ENCODE measurements at places on chromosomes 2 and 18.

DNA sequence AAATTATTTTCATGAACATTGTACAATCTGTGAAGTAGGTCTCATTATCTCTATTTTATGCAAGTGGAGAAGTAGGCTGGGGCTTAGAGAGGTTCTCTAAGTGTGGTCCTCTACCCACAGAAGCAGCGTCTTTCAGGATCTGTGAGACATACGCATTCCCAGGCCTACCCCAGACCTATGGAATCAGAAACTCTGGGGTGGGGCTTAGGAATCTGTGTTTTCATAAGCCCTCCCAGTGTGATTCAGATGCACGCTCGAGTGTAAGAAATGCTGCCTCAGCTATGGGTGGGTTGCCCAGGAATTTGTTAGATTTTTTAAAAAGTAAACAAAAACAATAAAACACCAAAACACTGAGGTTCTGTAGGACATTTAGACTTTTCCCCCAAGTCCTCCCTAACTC, 14.8 kb upstream of the ZAP70 start:
- no peak for DNase-seq

DNA sequence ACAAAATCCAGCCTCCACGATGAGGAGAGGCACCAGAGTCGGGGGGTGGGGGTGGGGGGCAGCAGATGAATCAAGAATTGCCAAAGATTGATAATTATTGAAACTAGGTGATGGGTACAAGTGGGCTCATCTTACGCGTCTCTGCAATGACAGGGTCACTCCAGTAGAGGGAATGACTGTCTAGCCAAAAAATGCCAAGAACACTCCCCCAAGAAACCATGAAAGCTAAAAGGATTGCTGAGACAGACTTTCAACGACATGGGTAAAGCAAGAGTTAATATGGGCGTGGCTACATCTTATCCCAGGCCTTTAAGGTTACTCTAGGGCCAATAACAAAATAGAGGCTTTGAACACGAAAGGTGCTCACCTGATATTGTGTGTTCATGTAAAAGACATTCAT, 86.5 kb downstream of the STK39 start:
- DNase-seq, result no peak

GRCh38 chr2:120662046-120662445, 73.6 kb upstream of the GLI2 start:
- no peak for DNase-seq

DNA sequence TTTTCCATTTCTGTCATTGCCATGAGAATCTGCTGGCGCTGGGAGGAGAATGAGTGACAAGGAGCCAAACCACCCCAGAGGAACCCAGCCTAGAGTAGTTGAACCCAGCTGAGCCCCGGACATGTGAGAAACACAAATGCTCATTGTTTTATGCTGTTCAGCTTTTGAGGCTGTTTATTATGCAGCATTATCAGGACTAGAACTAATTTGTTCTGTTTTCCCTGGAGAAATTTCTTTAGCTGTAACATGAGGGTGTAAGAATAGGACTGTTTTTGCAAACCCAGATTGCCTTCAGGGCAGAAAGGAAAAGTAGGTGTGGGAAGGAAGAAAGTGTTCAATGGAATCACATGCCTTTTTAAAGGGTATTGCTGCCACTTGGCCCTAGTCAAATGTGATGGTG, 28.5 kb upstream of the DOCK10 start:
- DNase-seq, result no peak

DNA sequence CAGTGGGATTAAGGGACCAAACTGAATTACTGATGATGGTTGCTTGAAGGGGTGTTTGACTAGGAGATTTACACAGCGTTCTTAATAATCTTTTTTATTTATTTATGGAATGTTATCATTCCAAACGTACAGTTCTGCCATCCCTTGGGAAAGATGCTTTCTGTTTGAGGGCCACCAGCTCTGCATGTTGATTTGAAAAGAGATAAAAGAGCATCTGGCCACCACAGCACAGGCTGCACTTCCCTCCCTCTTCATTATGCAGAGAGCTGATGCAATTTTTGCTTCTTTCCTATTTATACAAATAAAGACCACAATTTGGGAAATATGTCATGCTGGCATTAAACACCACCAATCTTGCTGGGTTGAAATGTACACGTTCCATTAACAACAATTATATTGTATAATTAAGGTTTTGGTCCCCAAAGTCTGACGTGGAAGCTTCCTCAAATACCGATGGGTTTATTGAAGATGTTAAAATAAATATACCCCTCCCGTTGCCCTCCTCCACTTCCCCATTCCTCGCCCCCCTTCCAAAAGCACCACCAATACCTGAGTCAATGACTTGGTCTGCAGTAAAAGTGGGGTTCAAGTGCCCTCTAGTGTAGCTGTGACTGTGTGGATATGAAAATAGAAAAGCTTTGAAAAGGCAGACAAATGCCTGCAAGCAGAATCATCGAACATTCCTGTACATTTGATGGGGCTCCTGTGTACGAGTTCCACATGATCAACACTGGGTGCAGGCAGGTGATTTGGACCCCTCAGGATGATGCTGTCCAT, 211.9 kb downstream of the HRH4 start:
- no peak for DNase-seq

DNA sequence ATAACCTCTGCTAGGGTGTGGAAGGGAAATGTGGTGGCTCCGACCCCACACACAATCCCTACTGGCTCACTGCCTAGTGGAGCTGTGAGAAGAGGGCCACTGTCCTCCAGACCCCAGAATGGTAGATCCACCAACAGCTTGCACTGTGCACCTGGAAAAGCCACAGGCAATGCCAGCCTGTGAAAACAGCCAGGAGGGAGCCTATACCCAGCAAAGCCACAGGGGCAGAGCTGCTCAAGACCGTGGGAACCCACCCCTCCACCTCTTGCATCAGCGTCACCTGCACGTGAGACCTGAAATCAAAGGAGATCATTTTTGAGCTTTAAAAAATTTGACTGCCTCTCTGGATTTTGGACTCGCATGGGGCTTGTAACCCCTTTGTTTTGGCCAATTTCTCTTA, 249.0 kb upstream of the CDH2 start:
- no peak for DNase-seq

GRCh38 chr2:72543497-72544216, 282.2 kb downstream of the EXOC6B start:
- DNase-seq, result no peak

DNA sequence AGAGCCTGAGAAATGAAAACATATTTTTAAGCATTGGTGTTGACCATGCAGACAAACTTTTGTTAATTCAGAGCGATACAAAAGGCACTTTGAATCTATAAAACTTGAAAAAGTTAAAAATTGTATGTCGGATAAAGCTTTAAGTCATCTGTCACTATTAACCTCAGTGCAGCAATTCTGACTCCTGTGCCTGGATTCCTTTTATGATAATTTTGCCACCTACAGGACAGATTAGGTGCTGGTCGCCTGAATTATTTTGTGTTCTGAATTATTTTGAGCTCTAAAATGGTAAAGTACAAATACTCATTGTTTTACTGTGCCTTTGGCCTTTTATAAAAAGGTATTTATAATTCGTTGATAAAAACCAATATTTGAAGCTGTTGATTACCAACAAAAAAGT, 19.4 kb upstream of the RNF138 start:
- DNase-seq, result no peak

DNA sequence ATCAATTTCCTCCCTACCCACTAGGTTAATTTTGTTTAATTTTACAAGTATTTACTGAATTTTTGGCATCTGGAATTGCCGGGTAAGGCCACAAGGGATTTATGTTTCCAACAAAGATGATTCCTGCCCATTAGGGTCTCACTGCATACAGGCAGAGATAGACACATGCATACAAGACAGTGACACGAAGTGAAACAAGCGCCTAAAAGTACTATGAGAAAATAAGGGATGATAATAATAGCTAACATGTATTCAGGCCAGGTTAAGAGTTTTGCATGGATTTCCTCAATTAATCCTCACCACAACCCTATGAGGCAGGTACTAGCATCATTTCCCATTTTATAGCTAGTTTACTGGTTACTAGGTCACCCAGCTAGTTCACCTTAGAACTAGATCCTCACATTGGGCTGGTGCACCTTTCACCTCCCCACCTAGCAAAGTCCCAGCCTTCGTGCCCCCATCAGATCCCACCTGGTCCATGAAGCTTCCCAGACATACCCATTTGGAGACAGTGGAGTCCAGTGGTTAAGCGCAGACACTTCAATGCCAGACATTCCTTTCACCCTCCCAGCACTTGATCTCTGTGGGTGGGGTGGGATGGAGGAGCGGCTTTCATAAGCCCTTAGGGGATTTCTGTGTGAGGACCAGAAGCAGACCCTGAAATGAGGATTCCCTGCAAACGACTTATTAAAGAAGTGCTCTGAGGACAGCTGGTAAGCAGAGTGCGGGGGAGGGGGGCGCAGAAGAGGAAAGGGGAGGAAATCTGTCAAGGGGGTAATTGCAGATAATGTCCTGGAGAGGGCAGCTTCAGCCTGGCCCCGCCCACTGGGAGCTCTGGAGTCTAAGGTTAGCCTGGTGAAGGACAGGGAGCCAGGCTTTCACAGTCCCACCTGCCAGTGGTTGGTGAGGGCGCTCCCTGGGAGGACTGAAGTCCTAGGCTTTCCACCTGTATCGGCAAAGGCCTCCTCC, 5.8 kb upstream of the DGUOK start:
- no peak for DNase-seq

DNA sequence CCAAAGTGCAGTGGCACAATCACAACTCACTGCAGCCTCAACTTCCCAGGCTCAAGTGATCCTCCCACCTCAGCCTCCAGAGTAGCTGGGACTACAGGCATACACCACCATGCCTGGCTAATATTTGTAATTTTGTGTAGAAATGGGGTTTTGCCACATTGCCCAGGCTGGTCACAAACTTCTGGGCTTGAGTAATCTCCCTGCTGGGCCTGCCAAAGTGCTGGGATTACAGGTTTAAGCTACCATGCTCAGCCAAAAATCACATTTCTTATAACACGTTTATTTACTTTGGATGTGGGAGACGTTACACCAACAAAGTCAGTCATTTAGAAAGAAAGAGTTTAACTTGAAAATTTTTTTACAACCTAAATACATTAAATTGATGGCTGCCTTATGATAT, 209.0 kb upstream of the VWC2L start:
- no peak for DNase-seq

DNA sequence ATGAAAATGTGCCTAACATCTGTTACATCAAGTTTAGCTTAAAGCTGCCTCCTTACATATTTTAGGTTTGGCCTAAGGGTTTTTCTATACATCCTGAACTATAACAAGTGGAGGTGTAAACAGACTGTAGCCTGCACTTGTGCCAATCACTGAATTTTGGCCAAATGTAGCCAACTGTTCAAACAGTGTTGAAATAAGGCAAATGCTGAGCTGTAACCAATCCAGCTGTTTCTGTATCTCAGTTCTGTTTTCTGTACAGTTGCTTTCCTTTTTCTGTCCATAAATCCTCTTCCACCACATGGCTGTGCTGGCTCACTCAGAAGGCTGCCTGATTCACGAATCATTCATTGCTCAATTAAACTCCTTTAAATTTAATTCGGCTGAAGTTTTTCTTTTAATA, 19.2 kb upstream of the CAPN13 start:
- DNase-seq, result no peak

DNA sequence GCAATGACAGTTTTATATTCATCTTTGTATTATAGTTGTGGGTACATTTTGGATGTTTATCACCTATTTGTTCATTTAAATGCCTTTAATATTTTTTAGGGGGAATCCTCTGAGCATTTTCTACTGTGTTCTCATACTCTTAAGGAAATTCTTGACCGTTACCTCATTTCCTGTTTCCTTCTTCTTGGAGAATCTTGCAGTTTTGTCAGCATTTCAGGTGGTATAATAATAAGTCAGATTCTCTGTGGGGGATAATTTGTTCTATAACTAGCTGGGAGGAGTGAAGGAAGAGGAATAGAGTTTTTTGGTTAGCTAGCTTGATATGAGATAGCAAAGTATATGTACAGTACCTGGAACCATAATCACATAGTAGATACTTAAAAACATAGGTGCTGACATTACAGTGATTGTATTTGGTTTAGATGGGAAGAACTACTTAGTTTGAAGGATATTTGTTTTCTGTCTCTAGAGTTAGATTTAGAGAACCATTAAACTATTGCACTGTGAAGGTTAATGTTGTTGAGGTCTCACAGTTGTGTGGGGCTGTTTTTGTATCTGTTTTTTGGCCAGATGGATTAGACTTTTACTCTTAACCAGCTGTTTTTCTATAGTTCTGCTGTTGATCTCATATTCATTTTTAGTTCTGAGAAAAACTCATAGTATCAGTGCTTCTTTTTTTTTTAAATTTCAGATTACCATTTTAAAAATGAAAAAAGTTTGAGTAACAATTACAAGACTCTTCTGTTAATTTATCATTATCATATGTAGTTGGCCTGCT, 14.2 kb downstream of the MTX2 start:
- no peak for DNase-seq

DNA sequence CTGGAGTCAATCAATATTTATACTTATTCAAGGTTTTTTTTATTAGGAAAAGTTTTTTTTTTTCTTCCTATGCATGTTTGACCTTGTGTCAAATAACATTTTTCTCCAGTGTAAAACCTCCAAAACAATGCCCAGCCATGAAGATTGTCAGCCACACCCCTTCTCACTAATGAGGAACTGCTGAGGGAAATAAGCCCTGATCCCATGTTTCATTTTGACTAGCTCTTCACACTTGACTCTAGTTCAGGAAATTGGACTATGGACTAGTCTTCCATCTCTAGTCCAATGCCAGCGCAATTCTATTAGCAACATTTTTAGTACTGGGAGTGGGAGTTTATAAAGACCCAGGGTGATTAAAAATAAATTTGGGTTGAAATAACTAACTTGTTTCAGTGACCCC, 275.6 kb upstream of the CXCR4 start:
- no peak for DNase-seq

DNA sequence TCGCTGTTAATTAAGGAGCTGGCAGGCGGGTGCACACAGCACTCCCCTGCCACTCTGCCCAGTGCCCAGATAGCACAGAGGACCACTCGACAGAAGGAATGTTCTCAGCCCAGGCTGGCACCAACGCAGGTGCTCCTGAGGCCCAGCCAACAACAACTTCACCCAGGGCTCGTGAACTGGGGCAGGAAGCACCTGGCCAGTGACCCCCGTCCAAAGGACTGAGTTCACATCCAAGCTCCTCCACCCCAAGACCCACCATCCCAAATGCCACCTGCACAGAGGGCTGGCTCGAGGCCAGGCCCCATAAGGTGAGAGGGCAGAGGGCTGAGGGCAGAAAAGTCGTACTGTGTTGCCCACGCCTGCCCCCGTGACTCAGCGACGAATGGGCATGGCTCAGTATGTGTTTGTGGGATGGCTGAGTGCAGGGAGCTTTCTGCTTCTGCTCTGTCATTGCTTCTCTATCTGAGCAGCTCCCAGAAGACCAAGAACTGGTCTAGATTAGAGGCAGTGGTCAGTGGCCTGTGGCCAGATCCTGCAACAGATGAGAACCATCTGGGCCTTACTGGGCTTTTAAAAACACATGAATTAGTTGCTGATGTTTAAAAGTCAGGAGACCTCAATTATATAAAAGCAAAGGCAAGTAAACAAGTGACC, 68.4 kb downstream of the POLR1A start:
- DNase-seq, result peak; percentile 35

GRCh38 chr18:24764766-24765165, 304.3 kb downstream of the HRH4 start:
- no peak for DNase-seq

GRCh38 chr18:9428862-9429661, 46.3 kb upstream of the RALBP1 start:
- no peak for DNase-seq

- no peak for DNase-seq
These were observed 73.7 kb upstream of the SLC1A4 start for GRCh38 chr2:64915510-64915900.

GRCh38 chr2:202307690-202308089, 42.1 kb downstream of the NOP58 start:
- no peak for DNase-seq
